ENCODE measurements at places on chromosomes 16 and 17.

DNA sequence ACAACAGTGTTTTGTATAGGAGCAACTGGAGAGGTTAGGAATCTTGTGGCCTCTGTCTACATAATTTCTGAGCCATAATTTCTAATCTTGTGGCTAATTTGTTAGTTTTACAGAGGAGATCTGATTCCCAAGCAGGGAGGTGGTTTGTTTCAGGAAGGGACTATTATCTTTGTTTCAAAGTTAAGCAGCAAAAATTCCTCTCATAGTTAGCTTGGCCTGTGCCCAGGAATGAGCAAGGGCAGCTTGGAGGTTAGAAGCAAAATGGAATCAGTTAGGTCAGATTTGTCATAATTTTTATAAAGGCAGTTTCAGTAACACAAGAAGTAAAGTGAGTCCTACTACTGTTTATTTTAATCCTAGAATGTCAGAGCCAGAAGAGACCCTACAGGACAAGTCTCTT is 2.0 kb upstream of the RDM1 start:
- DNase-seq = no peak

DNA sequence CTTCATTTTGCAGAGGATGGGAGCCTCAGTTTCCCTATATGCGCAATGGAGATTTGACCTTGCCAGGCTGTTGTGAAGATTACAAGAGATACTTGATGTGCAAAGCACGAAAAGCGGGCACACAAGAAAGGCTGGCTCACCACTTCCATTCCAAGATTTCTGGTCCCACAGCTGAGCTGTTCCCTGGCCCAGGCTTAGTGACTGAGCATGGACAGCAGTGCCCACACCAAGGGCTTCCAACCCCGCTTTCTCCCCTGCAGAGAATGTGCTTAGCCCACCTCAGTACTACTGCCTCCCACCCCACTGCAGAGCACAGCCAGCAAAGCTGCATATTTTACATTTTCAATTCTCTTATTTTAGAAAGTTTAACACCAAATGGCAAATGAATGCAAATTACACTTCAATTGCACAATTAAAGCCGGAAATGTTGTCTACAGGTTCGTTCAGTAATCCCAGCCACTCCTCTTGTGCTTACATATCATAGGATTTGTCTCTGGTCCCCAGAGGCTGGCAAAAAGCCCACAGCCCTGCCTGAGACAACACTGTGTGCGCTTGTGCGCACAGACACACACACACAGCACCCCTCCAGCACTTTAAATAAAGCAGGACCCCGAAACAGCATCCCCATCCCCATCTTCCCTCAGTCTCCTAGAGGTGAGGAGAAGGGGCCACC is 51.8 kb downstream of the VAC14 start:
- no peak for DNase-seq

- DNase-seq = no peak
These were observed 36.4 kb downstream of the CLEC16A start for GRCh38 chr16:10980813-10981212.

DNA sequence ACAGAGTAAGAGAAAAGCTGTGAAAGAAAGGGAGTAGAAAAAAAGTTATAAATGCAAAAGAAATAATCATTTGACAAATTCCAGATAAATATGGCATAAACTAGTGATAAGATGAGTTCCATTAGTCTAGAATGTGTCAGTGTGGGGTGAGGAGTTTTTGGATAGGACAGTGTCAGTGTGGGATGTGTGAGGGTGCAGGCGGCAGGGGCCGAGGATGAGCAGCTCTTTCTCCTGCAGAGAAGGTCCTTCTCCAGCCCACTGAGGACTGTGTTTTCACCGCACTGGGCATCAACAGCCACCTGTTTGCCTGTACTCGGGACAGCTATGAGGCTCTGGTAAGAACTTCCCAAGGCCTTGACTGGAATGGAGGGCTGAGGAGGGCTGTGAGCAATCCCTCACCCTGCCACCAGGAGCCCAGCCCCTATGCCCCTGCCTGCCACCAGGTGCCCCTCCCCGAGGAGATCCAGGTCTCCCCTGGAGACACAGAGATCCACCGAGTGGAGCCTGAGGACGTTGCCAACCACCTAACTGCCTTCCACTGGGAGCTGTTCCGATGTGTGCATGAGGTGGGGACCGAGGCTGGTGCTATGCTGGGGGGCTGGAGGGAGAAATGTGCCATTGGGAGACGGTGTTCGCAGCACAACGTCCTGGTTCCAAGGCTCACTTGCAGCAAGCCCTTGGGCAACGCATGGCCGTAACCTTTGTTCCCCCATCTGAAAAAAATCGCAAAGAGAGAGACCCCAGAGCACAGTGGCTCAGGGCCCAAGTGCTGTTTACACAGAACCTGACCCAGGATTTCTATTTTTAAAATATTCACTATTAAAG is 13.1 kb downstream of the RAPGEFL1 start:
- no peak for DNase-seq

- no peak for DNase-seq
These were observed 268.9 kb downstream of the NTN1 start for GRCh38 chr17:9290226-9290613.

DNA sequence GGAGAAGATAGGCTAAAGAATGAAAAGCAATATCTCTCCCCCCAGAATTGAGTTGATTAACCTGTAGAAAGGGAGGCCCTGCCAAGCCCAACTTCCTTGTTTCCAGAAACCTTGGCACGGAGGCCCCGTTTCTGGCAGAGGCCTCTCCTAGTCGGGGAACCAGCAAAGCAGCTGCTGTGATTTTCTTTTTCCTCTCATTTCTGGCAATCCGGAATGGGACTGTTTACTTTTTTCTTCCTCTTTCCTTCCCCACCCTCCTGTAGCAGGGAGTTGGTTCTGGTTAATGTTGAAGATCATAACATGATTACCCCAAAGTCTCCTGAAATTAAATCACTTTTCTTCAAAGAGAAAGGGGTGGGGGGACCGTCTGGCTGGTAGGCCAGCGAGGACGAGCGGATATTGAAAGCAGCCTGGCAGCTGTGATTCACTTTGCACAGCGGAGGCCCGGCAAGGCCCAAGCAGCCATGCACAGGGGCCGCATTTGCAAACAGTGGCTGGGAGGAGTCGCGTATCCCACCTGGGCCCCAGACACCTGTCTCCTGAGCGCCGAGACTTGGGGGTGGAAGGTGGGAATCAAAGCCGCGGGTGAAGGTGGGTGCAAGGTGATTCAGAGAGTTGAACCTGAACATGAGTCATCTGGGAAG is 51.5 kb downstream of the NTN1 start:
- no peak for DNase-seq

- no peak for DNase-seq
These were observed 7.4 kb downstream of the PRKCB start for GRCh38 chr16:23843143-23843542.

Data from GM04504 (cell line).